ENCODE measurements at places on chromosomes 1 and 21.
A peak's percentile ranks its signal among the peaks of the same experiment; 100 is the strongest.

DNA sequence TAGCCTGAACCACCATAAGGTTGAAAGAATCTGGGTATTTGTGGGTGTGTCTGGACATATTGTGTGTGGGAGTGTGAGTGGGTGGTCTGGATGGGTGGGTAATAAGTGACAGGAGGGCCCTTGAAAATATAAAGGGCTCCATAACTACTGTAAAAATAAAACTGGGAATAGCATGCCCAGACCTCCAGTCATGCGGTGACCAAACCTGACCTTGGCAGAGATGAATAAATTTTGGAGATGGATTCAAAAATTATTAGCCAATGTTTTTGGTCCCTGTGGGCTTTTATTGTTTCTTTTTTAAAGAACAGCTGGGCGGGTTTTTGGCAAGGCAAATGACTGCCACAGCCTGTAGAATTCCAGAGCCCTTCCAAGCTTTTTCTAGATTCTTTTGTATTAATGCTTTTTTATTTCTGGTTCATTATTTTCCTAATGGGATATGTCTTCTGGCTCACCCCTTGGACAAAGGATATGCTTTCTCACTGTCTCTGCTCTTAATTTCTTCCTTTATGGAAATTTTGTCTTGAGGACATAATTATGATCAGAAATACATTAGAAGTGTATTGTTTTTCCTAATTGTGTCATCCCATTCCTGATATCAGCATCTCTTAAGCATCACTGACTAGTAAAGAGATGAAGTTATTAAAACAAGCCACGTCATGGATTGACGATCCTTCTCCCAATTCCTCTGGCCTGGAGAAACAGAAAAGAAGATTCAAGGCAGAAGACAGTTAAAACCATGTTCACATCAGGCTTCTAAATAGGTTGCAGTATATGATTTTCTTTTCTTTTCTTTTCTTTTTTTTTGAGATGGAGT is 69.5 kb downstream of the NTMT2 start:
- no peak for DNase-seq

GRCh38 chr1:1542766-1543705 is 2.6 kb upstream of the TMEM240 start:
- peak; percentile 50 for DNase-seq

DNA sequence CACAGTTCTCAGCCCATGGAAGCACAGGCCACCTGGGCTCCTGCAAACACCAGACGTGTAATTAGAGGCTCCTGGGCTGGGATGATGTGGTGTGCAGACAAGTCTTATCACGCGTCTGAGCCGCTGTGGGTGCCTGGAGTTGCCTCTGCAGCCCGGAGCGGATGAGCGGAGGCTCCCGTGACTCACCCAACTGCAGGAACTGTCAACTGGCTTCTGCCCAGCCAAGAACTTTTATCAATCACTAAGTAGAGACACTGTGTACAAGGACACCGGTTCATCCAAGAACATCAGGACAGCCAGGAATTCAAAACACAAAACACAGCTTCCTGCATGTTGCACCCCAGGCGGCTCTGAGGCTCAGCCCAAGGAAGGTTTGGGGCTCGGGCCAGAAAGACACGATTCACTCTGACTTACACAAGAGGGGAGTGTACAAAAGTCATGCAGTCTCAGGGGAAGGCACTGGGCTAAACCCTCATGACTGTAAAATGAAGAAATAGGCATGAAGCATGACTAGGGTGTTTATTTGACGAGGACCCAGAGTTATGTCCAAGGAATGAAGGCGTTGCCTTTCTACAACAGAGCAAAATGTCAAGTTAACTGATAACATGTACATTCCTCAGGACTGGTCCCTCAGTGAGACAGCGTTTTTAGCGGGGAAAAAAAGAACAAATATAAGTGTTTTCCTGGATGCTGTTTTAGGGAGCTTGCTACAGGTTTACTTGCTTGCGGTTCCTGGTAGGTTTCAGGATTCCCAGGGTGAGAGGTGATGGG is 21.1 kb downstream of the ERRFI1 start:
- DNase-seq, result no peak

- DNase-seq, result no peak
These were observed 190.8 kb downstream of the LTN1 start for GRCh38 chr21:28801906-28802305.

DNA sequence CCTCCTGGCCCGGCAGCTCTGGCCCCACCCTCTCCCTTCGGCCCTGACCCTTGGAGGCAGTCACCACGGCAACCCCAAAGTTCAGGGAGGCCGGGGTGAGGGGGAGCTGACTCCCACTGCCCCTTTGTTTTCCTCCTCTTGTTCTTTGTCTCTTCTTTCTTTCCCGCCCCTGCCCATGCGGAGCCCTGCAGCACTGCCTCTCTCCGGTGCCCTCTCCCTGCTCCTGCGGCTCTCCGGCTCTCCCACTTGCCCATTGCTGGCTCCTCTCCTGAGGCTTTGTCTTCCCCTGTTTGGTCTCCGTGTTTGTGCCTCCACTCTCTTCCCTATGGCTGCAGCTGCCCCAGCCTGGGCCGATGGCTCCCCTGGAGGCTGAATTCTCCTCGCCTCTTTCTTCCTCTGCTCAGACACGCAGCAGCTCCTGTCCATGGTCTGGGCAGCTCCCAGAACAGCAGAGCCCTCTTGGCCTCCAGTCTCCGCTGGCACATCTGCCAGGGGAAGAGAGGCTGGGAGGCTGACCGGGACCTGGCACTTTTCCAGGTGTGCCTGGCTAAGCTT is 5.8 kb downstream of the CELSR2 start:
- no peak for DNase-seq

GRCh38 chr1:198199105-198199504 is 42.3 kb downstream of the NEK7 start:
- no peak for DNase-seq

DNA sequence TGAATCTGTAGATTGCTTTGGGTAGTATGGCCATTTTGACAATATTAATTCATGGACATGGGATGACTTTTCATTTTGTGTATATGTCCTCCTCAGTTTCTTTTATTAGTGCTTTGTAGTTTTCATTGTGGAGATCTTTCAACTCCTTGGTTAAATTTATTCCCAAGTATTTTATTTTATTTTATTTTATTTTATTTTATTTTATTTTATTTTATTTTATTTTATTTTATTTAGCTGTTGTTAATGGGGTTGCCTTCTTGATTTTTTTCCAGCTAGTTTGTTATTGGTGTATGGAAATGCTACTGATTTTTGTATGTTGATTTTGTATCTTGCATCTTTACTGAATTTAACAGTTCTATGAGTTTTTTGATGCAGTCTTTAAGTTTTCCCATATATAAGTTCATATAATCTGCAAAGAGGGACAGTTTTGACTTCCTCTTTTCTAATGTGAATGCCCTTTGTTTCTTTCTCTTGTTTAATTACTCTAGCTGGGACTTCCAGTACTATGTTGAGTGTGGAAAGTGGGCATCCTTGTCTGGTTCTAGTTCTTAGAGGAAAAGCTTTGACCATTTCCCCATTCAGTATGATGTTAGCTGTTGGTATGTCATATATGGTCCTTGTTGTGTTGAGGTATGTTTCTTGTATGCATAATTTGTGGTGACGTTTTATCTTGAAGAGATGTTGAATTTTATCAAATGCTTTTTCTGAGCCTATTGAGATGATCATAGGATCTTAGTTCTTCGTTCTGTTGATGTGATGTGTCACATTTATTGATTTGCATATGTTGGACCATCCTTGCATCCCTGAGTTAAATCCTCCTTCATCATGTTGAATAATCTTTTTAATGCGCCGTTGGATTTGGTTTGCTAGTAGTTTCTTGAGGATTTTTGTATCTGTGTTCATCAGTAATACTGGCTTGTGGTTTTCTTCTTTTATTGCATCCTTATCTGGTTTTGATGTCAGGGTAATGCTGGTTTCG is 14.3 kb downstream of the CEPT1 start:
- no peak for DNase-seq

DNA sequence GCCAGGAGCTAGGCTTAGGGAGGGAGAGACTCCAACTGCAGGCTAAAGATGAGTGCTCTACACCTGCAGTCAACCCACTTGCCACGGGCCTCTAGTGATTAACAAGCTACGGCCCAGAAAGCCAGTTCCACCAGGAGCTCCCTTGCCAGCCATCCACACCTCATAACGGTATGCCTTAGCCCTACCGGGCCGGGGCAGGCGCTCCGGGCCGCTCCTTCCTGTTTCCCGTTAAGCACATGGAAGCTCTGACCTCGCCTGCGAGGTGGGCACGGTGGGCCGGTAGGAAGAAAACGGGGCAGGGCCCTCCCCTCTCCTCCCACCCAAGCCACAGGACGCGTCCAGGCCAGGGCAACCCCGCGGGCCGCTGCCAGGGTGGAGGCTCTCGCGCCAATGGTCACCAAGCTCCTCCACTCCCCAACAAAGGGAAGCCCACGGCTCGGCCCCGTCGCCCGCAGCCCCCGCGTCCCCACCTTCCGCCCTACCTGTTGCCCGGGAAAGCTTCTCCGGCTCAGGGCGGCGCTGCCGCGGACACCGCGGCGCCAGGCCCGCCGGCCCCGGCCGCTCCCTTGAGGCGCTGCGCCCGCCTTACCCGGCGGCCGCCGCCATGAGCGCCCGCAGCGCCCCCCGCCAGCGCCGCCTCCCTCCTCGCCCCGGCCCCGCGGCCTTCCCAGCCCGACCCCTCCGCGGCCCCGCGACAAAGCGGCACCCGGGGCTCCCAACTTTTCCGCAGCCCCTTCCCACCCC is 627 bp downstream of the CERS2 start:
- peak; percentile 67 for DNase-seq

- no peak for DNase-seq
These were observed 2.4 kb downstream of the GPR157 start for GRCh38 chr1:9126511-9126910.

- no peak for DNase-seq
These were observed 112.6 kb upstream of the CSF3R start for GRCh38 chr1:36595349-36595748.

DNA sequence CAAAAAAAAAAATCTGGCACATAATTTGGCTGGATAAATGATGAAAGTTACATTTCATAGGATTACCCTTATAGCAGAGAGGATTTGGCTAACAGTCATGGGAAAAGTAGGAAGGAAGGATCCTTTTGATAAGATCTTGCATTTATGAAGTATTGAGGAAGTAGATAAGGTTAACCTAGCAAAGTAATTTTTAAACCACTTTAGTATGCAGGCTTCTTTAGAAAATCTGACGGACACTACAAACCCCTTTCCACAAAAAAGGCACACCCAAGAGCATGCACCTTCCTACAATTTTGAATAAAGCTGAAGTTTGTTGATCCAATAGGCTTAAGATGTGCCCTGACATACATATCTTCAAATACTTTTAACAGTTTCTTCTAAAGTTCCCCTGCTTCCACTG is 275.2 kb downstream of the GRIK1 start:
- DNase-seq, result no peak

DNA sequence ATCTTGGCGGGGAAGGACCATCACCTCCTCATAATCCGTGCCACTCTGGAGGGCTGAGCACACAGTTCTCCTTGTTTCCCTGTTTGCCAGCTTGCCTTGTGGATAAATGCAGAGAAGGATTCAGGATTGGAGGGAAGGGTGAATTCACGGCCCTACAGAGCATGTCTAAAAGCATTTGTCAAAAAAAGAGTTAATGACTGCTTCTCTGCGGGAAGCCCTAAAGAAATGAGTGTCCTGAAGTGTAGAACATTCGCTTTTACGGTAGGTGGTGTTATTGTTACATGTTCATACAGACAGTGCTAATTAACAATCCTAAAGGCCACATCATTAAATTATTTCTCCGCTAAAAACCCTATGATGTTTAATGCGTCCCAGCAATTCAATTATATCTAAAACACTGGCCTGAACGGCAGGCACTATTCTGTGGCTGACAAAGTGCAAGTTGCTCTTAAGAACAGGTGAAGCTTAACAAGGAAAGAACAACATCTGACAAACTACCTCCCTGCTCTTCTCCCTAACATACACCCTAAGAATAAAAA is 112.3 kb upstream of the NFIA start:
- DNase-seq, result no peak

DNA sequence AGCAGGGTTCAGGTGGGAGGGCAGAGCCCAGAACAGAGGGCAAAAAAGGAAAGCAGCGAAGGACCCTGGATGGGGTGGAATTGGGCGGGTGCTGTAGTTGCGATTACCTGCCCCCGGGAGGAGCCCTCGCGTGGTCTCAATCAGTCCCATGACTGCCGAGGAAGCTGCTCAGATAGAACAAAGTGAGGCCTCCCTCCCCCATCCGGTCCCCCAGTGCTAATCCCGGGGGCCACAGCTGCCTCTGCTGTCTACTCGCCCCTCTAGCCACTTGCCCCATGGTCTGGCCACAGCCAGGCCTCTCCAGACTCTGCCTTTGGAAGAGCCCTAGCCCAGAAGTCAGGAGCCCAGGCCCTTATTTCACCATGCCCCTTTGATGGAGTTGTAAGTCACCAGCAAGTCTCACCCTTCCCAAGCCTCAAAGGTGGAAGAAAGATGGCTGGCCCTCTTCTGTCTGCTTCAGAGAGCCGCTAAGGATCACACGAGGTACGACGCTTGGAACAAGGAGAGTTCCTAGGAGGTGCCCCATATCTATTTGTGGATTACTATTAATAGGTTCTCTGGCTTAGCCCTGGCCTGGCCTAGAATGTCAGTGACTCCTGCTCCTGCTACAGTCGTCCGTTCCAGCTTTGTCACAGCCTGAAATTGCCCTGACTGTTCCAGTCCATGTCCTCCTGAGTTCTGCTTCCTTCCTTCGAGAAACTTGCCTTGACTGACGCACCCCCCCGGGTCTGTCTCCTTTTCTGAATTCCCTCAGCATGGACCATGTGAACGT is 16.4 kb downstream of the ECHDC2 start:
- DNase-seq, result peak; percentile 68

GRCh38 chr1:12434174-12434573 is 183.8 kb downstream of the DHRS3 start:
- DNase-seq, result peak; percentile 82

DNA sequence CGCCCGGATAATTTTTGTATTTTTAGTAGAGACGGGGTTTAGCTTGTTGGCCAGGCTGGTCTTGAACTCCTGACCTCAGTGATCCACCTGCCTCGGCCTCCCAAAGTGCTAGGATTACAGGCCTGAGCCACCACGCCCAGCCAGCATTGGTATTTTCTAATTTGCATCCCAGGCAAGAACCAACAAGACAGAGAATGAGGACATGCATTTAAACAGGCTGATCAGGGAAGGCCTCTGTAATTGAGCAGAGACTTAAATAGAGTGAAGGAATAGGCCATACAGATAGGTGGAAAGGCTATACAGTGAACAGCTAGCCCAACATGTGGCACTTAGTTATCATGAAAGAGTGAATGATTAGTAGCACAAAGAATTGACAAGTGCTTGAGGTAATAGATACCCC is 230.4 kb downstream of the SLC35F3 start:
- no peak for DNase-seq

DNA sequence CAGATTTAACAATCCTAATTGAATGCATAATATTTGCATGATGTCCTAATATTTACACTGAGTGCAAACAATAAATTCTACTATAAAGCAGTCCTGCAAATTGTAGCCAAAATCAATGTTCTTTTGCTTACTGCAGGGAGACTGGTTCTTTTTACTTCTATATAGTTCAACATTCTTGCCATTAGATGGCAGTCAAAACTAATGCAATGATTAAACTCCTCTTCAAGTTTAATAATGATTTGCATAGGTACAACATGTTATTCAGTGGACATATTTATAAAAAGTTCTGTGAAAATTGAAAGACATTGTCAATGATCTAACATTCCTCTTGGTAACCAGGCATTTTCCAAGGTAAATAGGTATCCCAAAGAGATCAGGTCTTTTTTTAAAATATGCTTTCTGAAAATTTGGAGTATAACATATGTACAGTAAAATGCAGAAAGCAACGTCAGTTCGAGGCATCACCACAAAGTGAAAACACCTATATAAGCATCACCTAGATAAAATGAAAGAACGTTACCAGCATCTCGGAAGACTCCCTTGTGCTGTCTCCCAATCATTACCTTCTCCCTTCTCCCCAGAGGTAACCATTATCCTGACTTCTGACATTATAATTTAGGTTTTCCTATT is 9.8 kb upstream of the FNBP1L start:
- no peak for DNase-seq

GRCh38 chr1:66546047-66546810 is 12.3 kb downstream of the SGIP1 start:
- DNase-seq, result no peak
